ENCODE measurements at places on chromosomes 12 and 14. TPM values are rescaled to one million over a fixed set of nuclear protein-coding genes. Genes with fewer than 3 reads are reported as not detected.

- DNase-seq: peak; percentile 73
These were observed 38.0 kb upstream of the NID2 start for GRCh38 chr14:52106840-52107239.

GRCh38 chr12:56258068-56258819, at the start of gene ANKRD52:
ANKRD52 (minus strand) TSS chr12:56258384; CDS start chr12:56258269, 115 bp downstream.
- peak; percentile 65 for DNase-seq

DNA sequence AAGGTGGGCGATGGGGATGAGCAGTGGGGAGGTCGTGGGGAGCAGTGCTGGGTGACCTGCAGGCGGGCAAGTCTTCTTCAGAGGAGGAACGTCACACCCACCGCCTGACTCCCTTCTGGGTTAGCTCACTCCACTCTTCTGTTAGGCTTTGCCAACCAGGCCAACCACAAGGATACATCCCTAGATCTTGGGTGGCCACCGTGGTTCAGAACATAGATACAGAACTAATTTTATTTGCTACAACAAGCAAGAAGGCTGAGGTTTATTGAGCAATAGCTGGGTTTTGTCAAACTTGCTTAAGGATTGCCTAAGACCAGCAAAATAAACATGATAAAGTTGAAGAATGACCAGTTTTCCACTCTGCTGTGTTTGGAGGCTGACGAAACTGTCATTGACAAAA, 109.4 kb downstream of the DACT1 start:
- DNase-seq: peak; percentile 100

- peak; percentile 98 for DNase-seq
These were observed 27.0 kb downstream of the RIN3 start for GRCh38 chr14:92540472-92541048.

DNA sequence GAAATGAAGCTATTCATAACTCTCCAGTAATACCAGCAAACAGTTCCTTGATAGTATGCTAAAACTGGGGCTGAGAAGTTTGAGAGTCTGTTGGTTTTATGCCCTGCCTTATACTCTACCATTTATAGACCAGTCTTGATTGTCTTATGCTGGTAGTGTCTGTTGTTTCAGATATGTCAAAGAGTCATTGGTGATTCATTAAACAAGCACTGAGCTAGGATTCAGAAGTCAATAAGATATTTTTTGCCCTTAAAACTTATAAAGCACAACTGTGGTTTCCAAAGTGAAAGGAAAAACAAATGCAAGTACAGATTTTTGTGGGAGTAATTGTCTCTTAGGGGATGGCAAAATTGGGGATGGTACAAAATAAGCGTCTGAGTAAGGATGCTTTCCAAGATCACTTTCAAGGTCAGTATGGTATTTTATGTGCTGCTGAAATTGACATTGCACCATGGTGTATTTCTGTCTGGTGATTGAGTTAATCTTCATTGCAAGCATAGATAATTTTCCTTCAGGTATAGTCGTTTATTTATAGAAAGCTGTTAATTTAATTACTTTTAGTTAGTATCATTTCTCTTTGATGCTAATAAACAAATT, 289.5 kb upstream of the E2F7 start:
- DNase-seq: no peak

- peak; percentile 5 for DNase-seq
These were observed 190.9 kb downstream of the ETV6 start for GRCh38 chr12:11840366-11840765.

EEF1AKMT3 gene
- total RNA-seq: 6.9 TPM

GRCh38 chr12:8709124-8709830, 11.5 kb downstream of the RIMKLB start:
- DNase-seq: peak; percentile 65

KHNYN gene
- total RNA-seq: 47.4 TPM

- DNase-seq: no peak
These were observed 116.3 kb downstream of the RTN1 start for GRCh38 chr14:59754256-59754655.

AICDA gene
- total RNA-seq: not detected

DNA sequence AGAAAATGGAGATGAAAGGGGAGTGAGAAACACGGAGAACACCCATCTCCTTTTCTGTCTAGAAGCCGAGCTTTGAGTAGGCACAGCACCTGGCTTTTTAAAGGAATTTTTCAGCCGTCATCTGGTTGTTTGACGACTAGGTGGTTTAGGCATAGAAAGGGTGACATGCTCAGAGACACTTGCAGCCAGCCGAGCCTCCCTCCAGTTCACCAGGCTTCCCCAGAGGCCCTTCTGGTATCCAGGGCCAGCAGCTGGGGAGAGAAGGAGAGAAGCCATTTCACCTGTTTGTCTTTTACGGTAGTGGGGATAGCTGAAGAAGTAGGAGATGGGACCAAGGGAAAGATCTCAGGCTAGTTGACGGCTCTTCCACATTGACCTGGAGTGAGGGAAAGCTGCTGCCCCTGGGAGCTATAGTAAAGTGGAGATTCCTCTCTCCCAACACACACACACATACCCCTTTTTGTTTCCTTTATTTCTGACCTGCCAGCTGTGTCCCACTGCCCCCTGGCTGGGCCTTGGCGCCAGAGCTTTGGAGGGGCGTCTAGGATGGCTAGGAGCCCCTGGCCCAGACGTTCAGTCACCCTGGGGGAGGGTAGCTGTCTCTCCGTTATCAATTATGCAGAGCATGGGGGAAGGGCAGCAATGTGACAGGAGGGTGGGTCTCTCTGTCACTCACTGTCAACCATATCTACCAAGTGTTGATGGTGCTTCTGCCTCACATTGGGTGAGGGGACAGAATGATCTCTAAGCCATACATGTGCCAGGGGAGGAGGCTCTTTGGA, 5.5 kb downstream of the MAP3K12 start:
- DNase-seq: no peak

DNA sequence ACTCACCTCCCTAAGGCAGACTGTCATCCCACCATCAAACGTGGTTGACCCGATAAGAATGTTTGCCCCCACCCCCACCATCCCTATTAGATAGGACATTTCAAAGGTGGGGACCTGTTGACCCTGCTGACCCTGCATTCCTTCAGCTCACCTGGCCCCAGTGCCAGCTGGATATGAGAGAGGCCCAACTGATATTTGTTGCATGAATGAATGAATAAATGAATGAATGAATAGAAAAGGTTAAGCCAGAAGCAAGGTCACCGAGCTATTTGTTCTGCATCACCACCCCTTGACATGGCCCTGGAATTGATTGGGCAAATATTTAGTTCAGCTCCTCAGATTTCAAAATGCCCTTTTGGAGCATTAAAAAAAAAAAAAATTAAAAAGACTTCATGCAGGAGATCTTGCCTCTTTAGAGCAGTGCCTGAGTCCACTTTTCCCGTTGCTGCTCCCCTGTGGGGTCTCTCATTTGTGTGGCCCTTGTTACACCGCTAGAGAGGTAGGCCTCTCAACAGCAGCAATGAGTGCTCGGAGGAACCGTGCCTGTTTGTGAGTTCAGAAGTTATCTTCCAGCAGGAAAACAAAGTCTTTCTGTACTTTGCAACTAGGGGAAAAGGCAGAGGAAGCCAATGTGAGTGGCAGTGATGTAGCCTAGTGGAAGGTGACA, 8.5 kb upstream of the SERPINA5 start:
- no peak for DNase-seq

DNA sequence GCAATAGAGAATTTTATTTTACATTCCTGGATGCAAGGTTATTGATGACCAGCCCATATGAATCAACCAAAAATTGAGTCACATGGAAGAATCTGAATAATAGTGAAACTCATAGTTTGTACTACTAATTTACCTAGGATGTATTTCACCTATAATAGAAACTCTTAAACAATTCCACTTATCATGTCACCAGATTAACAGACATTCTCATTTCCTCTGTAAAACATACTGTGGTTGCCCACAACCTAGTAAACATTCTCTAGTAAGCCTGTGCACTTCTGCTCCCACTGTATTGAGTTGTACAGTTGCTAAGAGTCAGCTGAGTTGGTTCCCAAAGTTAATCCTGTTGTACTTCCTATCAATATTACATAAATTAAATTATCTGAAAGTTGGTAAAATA, 196.6 kb upstream of the TMTC1 start:
- DNase-seq: peak; percentile 14

PTCSC3 gene
- total RNA-seq: not detected

GRCh38 chr12:11461433-11461832, 66.1 kb upstream of the PRB2 start:
- DNase-seq: no peak

DNA sequence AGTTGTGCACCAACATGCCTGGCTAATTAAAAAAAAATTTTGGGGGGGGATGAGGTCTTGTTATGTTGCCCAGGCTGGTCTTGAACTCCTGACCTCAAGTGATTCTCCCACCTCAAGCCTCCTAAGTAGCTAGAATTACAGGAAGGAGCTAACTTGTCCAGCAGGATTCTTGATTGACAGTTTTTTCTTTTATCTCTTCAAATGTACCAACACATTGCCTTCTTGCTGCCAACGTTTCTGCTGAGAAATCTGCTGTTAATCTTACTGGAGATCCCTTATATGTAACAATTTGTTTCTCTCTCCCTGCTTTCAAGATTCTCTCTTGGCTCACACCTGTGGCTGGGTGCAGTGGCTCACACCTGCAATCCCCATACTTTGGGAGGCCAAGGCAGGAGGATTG, 22.4 kb upstream of the MARK3 start:
- DNase-seq: peak; percentile 30

ACSS3 gene
- 26.8 TPM for total RNA-seq

DNA sequence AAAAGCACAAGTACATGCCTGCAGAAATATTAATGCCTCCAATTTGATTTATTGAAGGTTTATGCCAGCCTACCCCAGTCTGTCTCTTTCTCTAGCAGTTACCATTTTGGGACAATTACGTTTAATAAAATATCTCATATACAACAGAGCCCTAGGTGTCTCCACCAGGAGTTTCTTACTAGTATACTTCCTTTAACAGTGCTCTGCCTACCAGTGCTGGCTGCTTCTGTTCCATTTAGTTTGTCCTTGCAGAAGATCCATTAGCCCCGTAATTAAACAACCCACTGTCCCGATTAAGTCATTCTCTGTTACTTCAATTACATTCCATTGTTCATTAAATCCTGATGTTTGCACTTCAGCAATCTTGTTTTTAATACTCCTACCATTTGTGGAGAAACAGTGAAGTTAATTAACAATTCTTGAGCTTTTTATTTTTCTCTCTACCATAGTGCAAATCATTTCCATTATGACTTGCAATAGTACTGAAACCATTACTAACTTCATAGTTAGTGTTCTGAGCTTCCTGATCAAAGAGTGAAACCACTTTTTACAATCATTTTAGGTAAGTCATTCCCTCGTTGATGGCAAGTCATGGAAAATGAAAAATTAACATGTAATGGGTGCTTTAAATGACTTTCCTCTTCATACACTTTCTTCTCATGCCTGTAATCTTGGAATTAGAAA, 121.1 kb downstream of the PLXNC1 start:
- no peak for DNase-seq

DNA sequence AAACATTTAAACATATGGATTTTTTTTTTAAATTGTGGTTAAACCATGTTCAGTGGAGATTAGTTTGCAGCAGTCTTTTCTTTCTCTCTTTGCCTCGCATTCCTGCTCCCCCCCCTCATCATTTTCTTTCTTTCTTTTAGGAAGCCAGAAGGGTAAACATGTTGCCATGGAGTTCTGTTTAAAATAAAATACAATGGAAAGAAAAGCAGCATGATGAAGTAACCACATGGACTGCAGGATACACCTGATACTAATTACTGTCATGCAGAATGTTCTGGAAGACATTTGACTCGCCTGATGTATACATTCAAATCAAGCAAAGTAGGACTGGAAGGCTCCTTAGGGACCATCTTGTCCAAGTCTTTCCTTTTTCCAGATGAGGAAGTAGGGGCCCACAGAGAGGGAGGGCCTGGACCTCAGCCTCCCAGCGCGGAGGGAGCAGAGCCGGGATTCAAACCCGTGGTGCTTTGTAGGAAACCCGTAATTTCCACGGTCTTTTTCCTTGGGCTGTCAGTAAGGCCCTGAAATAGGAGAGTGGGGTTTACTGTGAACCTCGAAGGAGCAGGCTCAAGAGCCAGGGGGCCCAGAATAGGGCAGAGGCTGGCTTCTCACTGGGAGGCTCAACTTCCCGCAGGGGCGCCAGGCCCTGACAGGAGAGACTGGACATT, 2.4 kb upstream of the MEG3 start:
- peak; percentile 3 for DNase-seq

GLIPR1L2 gene
- 0.43 TPM for total RNA-seq

CAPZA3 gene
- total RNA-seq: not detected

GRCh38 chr12:83198291-83199015, 511.7 kb downstream of the TMTC2 start:
- no peak for DNase-seq

GRCh38 chr14:84975241-84975902, 554.6 kb upstream of the FLRT2 start:
- DNase-seq: no peak

- no peak for DNase-seq
These were observed 851.4 kb upstream of the SEL1L start for GRCh38 chr14:82385048-82385447.

DNA sequence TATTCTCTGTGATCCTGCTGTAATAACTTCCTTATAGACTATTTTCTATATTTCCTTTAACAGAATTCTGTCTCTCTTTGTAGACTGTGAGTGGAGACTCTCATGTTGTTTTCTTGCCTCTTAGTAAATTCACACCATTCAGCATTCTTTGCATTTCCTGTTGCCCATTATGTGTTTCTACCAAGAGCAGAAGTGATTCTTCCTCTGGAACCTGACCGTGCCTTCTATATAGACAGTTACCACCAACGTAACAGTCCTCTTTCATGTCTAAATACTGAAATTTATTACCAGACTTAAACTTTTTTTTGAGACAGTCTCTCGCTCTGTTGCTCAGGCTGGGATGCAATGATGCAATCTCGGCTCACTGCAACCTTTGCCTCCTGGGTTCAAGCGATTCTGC, 31.1 kb downstream of the METAP2 start:
- no peak for DNase-seq

DNA sequence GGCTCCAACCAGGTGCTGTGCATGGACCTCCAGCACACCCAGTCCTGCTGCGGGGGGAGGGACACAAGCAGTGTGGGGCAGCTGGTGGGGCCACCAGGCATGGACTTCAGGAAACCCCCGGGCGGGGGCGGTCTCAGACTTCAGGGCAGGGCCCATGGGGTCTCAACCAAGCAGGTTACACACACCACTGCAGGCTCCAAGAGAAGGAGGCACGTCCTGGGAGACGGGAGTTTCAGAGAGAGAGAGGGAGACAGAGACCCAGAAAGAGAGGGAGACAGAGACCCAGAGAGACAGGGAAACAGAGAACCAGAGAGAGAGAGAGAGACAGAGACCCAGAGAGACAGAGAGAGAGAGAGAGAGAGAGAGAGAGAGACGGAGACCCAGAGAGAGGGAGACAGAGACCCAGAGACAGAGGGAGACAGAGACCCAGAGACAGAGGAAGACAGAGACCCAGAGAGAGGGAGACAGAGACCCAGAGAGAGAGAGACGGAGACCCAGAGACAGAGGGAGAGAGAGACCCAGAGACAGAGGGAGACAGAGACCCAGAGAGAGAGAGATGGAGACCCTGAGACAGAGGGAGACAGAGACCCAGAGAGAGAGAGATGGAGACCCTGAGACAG, 128.9 kb downstream of the NCOR2 start:
- no peak for DNase-seq

- peak; percentile 92 for DNase-seq
These were observed 41.3 kb downstream of the FANCM start for GRCh38 chr14:45177076-45177475.

All from fibroblast of villous mesenchyme (primary cell).